Lower lobe of right lung (tissue), 2 donors: ENCODE measurements at places on chromosomes 7 and 10. TPM values are rescaled to one million over a fixed set of nuclear protein-coding genes. Genes with fewer than 3 reads are reported as not detected.

CYP3A4 gene
- total RNA-seq, result not detected

FAM237B gene
- not detected for total RNA-seq

TMEM213 gene
- total RNA-seq, result 1.9 TPM

FXYD4 gene
- not detected for total RNA-seq

TSPAN15 gene
- 46.1 TPM for total RNA-seq

ZNF425 gene
- total RNA-seq, result 1.2 TPM

OR2A12 gene
- total RNA-seq, result not detected

OR2A14 gene
- not detected for total RNA-seq

ACTL6B gene
- total RNA-seq, result not detected

MKLN1 gene
- 60.4 TPM for total RNA-seq

NEUROD6 gene
- total RNA-seq, result not detected

SPRN gene
- not detected for total RNA-seq

HOXA7 gene
- 2.2 TPM for total RNA-seq

NANOS1 gene
- total RNA-seq, result 1.9 TPM

PWWP2B gene
- 25.2 TPM for total RNA-seq

OR13A1 gene
- total RNA-seq, result not detected

SLC18A3 gene
- not detected for total RNA-seq

GIMAP8 gene
- total RNA-seq, result 44.4 TPM

AGMO gene
- total RNA-seq, result not detected

WDR11 gene
- total RNA-seq, result 51.4 TPM

ATOH7 gene
- not detected for total RNA-seq

RNF148 gene
- 1.5 TPM for total RNA-seq

BAG3 gene
- 30.2 TPM for total RNA-seq

RABGEF1 gene
- 24.1 TPM for total RNA-seq

CALY gene
- not detected for total RNA-seq

SRGN gene
- total RNA-seq, result 232 TPM

FZD8 gene
- total RNA-seq, result 13.3 TPM

PDK4 gene
- 243 TPM for total RNA-seq

FOXL3 gene
- not detected for total RNA-seq

DNAH11 gene
- total RNA-seq, result 8.9 TPM

SUN3 gene
- total RNA-seq, result not detected

SLC26A5 gene
- 1.8 TPM for total RNA-seq
